Activated T-cell treated with anti-CD3 and anti-CD28 coated beads for 1 hour (primary cell): ENCODE measurements at places on chromosomes 4 and X.

GRCh38 chr4:6085028-6085690 lies 66.9 kb upstream of the C4orf50 start:
- DNase-seq, result no peak

- peak; percentile 15 for DNase-seq
These were observed 522 bp downstream of the FNIP2 start for GRCh38 chr4:158769175-158769921.

DNA sequence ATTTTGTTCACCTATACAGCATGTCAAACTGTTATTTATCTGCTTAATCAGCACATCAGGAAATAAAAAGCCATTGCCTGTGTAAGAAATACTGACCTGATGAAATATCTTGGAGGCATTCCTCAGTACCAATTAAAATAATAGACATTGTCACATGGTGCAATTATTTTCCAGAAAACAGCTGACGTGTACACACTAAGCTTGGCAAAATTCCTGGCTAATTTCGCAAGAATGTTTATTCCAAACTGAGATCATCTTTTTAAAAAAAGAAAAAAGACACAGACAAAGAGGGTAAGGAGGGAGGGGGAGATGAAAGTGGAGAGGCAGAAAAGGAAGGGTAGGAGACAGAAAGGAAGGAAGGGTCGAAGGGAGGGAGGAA lies 61.9 kb upstream of the NFKB1 start:
- no peak for DNase-seq

- DNase-seq, result no peak
These were observed 860.7 kb downstream of the PCDH7 start for GRCh38 chr4:31580843-31581242.

DNA sequence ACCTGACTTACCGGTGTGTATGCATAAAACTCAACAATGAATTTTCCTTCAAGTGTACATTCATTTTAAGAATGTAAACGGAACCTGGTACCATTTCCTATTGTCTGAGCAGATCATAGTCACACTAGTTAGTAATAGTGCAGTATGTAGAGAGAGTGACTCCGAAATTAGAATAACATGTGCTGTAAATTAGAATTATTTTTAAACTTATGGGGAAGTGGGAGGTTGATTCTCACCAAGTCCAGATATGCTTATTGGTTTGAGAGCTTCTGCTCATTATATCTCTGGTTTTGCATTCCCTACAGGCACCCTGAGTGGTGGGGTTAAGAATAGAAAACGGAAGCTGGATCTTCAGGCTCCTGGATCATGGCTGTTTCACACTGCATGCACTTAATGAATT lies 39.6 kb downstream of the KLF3 start:
- no peak for DNase-seq

DNA sequence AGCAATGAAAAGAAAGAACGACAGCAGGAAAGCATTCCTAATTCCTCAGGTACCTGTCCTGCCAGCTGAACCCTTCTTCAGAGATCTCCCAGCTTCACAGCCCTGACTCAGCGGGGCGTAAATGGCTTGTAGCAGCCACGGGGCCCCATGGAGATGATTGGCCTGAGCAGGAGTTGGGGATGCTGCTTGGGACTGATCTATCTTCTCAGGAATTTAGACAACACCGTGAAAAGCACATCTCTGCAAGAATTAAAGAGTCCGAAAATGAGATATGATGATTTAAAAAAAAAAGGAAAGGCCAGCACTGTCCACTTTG lies 22.5 kb upstream of the SLC25A4 start:
- no peak for DNase-seq

- DNase-seq, result no peak
These were observed 80.0 kb upstream of the NALF2 start for GRCh38 chrX:69424161-69424560.

GRCh38 chrX:132270021-132270420 lies 50.8 kb upstream of the RAP2C start:
- DNase-seq, result no peak

- DNase-seq, result no peak
These were observed 3.5 kb upstream of the SLIT2 start for GRCh38 chr4:20248155-20248558.

DNA sequence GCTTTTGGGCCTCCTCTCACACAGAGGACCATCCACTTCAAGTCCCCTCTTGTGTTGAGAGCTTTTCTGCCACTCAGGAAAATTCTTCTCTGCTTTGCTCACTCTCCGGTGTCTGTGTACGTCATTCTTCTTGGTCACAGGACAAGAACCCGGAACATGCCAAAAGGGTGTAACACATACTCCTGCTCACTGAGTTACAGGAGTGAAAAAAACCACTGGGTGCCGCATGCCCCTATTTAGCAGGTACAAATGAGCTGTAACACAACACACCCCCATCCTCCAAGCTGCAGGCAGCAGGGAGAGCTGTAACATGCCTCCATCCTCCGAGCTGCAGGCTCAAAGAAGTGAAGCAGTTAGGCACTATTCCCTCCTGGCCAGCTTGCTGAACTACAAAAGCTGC lies 13.0 kb upstream of the CXCL2 start:
- DNase-seq, result no peak

GRCh38 chr4:2497931-2498330 lies 29.0 kb downstream of the RNF4 start:
- no peak for DNase-seq

DNA sequence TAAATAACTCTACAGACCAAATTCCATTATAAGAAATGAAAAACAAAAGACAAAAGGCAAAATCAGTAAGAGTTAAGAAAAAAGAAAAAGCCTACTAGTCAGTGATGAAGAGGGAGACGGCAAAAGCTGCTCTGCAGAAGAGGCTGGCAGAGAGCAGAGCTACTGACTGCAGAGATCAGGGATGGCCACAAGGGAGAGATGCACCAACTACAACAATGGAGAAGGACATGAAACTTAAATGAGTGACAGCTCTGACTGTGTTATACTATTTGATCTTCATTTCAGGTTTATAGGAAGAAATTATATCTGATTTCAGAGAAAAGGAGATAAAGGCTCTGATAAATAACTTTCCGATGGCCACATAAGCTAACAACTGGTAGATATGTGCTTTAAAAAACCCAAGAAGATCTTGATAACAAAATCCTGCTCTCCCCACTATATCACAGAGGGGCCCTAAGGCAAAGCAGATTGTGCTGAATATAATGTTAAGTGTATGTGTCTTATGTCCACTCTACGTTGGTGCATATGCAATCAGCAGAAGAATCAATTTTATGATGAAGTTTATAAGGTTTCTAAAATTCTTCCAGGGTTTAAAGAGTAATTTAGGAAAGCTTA lies 58.4 kb upstream of the COX18 start:
- no peak for DNase-seq
